ENCODE measurements at places on chromosomes 16 and 17.

DNA sequence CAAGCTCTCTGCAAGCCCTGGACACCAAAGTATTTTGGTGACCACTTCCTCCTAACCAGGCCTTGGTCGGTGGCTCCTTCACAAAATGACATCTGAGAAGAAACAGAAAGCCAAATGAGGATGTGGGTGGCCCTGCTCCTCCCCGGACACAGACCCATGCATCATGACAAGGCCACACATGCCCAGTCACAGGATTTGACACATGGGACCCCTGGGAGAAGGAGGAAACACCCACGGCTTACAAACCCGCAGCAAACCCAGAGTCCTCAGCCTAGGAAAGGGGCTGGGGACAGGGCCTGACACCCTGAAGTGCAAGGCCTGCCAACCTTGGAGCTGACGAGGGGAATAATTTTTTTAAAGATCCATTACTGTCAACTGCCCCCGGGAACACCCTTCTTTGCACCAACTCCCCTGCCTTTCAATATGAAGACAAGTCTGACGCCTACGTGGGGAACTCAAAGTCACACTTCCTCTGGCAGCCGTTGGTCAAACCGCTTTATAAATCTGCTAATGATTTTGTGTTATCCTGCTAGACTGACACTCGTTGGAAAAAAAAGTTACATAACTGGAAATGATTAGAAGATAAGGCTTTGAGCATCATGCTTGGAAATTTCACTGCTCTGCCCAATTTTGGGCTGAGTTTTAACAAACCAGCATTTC, 41.3 kb downstream of the GAS7 start:
- DNase-seq, result no peak

DNA sequence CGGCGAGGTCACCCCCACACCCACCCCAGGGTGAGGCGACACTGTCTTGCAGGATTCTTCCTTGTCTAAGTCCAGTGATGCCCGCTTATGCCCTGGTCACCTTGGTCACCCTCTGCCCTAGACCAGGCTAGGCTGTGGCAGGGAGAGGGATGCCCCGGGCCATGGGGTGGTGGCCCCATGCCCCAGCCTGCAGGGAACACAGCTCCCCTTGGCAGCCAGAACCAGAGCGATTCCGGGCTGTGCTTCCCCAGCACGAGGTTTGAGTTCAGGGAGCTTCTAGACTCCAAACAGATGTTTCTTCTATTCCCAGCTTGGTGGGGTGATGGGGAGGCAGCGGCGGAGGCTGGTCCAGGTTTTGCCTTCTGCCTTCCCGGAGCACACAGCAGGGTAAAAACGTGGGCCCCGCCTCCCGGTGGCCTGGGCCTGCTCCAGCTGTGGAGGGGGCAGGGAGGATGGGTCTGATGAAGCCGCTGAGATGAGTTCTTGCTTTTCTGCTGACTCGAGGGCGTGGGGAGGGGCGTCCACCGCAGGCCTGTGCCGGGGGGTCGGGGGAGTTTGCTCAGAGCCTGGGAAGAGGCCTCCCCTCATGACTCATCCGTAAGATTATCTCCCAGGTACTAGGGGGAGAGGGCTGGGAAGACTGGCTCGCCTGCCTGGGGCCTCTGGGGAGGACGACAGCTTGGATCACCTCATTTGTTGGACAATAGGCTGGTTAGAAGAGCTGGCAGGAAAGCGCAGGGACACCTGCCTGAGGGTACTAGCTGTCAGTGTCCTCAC, 15.4 kb downstream of the SMTNL2 start:
- no peak for DNase-seq

DNA sequence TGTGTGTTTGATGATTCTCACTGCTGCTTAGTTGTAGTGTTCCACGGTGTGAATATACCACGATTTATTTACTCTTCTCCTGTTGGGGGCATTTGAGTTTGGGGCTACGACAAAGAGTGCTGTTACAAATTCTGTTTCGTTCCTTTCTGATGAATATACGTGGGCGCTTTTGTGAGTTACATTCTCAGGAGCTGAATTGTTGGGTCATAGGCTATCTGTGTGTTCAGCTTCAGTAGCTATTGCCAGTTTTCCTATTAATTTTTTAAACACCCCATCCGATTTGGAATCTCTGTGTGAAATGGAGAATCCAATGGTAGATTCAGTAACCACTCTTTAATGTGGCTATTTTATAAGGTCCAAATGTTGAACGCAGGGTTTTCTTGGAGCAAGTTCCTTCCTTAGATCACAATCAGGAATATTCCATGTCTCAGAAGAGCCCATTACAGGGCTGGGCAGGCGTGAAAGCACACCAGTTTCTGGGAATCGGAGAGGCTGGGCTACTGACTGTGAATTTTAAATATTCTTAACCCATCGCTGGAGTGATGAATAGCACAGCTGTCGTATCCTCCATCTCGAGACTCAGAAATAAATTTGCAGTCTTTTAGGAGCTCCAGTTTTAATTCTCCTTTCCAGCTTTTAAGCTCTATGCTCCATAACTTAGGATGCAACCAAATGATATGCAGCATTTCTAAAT, 115.9 kb downstream of the PITPNC1 start:
- no peak for DNase-seq

DNA sequence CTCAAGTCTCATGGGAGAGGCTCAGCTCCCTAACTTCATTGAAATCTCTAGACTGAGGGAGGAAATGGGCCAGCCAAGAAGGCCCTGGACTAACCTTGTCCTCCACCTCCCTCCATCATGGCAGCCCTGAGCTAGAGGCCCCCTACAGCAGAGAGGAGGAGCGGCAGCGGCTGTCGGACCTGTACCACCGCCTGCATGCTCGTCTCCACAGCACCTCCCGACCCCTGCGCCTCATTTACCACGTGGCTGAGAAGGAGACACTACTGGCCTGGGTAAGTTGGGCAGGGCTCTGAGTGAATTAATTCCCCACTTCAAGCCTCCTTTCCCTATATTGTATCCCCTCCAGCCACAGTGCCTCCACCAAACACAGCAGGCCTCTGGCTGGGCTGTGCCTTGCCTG, 3.8 kb upstream of the SYCE1L start:
- no peak for DNase-seq
